ENCODE measurements at places on chromosomes 1 and 21.

DNA sequence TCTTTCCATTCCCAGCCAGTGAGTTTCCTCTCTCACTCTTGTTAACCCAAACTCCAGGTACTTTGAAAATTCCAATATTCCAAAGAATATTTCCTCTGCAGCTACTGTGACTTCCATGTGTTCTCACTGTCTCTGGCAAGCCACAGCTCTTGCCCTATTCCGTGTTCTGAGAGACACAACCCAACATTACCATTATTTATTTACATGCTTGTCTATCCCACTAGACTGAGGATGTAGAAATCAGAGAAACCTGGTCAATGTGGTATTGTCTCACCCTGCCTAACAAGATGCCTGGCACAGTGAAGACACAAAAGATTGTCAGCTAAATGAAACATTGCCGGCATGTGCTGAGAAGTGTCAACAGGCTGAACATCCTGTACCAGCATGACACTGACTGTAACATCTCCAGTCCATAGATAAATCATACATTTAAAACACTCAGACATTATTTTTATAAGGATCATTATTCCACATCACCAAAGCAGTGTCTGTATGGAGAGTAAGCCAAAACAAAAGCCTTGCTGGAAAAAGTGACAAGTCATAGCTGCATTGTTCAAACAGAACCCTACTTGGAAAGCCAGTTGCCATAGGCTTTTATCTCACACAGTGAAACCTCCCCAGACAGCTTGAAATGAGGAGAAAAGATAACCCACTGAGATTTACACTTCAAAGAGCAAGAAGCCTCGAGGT is 72.3 kb downstream of the SIPA1L2 start:
- DNase-seq, result peak; percentile 21

- DNase-seq, result no peak
Measured at GRCh38 chr1:220164116-220164515, 70.2 kb downstream of the IARS2 start.

DNA sequence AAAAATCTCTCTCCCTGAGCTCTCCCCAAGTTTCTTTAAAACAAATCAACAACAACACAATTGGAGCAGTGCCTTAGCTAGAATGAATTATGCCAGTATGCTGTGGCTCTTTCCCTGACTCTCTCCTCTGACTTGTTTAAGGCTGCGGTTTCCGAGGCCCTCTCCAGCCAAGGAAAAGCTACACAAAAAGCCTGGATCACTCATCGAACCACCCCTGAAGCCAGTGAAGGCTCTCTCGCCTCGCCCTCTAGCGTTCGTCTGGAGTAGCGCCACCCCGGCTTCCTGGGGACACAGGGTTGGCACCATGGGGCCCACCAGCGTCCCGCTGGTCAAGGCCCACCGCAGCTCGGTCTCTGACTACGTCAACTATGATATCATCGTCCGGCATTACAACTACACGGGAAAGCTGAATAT is 1.9 kb downstream of the S1PR1 start:
- peak; percentile 91 for DNase-seq

DNA sequence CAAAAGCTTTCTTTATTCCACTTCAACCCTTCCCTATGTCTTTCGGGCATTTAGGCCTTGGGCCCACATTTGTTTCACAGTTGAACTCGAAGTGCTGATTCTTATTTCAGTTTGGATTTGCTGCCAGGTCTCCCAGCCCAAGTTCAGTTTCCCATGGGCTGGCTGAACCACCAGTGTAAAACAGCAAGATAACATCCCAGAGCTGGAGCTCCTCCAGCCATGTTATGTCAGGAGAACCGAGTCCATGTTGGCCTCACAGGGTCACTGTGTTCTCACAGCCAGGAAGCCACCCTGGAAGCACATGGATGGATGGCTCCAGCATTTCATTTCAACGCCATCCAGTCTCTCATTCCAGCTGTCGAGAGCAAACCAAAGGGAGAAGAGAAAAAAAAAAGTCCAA is 45.2 kb upstream of the RXRG start:
- DNase-seq, result no peak

DNA sequence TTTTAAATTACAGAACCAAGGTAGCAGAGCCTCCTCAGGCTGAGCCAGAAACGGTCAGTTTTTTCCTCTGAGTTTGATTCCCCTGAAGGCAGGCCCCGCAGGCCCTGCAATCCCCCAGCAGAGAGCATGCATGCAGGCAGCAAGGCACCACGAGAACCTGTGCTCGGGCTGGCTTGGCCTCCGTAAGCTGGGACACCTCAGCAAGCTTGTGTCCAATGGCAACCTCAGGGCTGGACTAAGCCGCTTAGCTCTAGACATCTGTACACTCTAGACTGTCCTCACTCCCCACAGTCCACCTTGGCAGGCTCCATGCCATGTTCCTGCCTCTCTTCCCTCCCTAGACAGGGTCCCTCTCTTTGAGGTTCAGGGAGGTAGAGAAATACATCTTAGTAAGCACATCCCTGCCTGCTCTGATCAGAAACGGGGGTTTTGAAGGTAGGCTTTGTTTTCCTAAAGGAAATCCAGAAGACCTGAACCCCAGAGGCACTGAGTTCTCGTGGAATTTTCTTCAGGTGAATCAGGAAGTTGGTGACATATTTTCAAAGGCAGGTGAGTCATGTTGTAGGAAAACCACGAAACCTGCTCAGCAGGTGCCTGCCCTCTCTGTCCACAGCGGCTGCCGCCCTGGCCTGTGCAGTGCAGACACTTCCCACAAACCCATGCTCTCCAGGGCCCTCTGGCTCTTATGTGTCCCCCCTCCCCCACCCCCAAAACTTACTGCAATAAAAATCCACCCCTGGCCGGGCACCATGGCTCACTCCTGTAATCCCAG is 7.0 kb downstream of the TMEM63A start:
- no peak for DNase-seq

- DNase-seq, result peak; percentile 81
Measured at GRCh38 chr1:203028784-203029553, 2.7 kb downstream of the PPFIA4 start.

GRCh38 chr1:227191607-227192006 is 126.7 kb downstream of the CDC42BPA start:
- DNase-seq, result no peak

GRCh38 chr1:209569455-209570207 is 13.9 kb upstream of the CAMK1G start:
- peak; percentile 74 for DNase-seq

GRCh38 chr21:46606427-46606813 is 1.5 kb upstream of the S100B start:
- no peak for DNase-seq

GRCh38 chr1:167489571-167490340 is 28.6 kb downstream of the CD247 start:
- no peak for DNase-seq

DNA sequence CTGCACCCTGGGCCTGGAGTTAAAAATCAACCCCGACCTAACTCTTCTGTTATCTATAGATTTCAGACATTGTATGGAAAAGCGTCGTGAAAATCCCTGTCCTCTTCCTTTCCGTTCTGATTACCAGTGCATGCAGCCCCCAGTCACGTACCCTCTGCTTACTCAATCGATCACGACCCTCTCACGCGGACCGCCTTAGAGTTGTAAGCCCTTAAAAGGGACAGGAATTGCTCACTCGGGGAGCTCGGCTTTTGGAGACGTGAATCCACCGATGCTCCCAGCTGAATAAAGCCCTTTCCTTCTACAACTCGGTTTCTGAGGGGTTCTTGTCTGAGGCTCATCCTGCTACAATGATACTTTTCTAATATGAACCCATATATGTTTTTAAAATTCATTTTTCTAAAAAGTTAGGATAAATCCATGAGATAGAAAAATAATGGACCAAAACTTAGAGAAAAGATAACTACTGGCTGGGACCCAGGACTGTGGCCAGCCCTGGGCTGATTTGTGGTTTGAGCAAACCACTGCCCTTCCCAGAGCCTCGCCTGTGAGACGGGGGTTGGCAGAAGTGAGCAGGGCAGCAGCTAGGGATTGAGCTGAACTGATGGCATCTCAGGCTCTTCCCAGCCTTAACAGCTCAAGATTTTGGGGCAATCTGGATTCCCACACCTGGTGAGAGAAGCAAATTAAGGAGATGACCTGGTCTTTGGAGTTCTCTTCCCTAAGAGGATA is 5.0 kb downstream of the UQCRHL start:
- no peak for DNase-seq

- no peak for DNase-seq
Measured at GRCh38 chr1:61561666-61562065, 163.3 kb downstream of the TM2D1 start.

DNA sequence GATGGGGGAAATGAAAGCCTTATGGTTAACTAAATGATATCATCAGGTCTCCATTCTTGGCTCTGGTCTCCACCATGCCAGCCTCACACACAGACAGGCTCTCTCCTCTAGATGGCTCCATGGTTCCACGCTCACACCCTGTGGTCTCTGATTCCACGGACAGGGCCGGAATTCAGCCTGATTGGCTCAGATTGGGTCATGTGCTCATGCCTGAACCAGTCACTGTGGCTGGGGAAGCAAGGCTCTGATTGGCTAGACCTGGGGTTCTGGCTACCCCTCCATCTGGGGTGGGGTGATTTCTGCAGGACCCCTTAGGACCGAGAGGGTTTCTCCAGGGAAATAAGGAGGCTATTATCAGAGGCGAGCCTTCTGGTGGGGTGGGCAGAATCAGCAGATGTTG is 277.0 kb downstream of the PTPRU start:
- DNase-seq, result no peak

- DNase-seq, result no peak
Measured at GRCh38 chr21:42338729-42339715, 11.8 kb downstream of the TFF2 start.

GRCh38 chr1:210850556-210850955 is 283.4 kb downstream of the KCNH1 start:
- DNase-seq, result no peak

- DNase-seq, result no peak
Measured at GRCh38 chr1:205448540-205449253, 7.1 kb downstream of the BLACAT1 start.

DNA sequence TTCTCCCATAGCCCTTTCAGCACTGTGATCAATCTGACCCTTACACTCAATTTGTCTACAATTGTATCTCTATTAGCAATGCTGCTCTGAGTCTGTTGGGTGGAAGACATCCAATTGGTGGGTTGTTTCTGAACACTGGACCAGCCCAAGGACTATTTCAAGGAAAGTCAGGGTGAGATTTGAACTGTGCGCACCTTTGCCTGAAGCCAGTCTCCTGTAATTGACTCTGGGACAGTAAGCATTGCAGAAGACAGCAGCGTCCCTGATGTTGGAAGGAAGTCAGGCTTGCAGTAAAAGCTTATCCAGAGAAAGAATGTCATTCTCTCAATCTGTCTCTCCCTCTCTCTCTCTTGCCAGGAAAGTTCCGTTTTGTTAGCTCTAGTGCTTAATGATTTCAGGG is 233.9 kb downstream of the KIF26B start:
- DNase-seq, result no peak

DNA sequence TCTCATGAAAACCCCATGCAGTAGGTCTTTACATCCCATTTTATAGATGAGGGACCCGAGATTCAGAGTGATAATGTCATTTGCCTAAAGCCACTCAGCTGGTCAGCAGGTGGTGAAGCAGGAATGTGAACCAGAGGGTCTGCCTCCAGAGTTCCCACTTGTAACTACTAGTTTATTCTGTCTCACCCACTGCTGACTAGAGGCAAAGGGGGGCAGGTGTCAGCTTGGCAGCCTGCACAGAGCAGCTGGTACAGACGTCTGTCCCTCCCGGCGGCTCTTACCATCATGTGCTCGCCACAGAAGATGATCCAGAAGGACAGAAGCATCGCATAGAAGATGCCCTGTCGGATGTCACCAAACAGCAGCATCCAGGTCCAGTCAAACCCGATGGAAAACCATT is 82.4 kb downstream of the WLS start:
- no peak for DNase-seq

- no peak for DNase-seq
Measured at GRCh38 chr1:210366767-210367166, 38.1 kb downstream of the HHAT start.

- no peak for DNase-seq
Measured at GRCh38 chr1:43334453-43335205, 3.0 kb upstream of the MPL start.

GRCh38 chr1:67571406-67571805 is 113.6 kb upstream of the GADD45A start:
- DNase-seq, result no peak

- no peak for DNase-seq
Measured at GRCh38 chr1:35253941-35254340, 14.6 kb upstream of the ZMYM4 start.

- DNase-seq, result no peak
Measured at GRCh38 chr1:21620011-21620410, 49.1 kb downstream of the RAP1GAP start.

DNA sequence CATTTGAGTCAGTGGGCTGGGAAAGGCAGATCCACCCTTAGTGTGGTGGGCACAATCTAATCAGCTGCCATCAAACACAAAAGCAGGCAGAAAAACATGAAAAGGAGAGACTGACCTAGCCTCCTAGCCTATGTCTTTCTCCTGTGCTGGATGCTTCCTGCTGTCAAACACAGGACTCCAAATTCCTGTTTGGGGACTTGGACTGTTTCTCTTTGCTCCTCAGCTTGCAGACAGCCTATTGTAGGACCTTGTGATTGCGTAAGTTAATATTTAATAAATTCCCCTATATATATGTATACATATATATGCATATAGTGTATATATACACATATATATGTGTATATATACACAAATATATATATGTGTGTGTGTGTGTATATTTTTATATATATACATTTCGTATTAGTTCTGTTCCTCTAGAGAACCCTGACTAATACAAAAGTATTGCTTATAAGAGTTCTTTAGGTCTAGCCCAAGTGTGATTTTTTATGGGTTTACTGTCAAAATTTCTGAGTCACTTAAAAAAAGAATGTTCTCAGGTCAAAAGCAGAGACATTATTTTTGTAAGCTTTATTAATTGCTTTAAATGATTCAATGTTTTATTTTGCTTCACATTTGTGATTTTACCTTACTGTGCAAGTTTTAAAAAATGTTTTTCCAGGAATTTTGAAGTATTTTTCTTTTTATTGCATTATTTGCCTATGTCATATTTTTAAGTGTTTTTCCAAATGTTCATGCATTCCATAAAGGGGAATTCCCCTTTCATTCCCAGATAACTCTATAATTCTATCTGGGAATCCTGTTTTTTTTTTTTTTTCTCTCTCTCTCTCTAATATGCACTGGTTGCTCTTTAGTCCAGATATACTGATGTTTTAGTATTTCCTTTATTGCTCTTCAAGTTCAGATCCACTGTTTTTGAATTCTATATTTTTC is 92.1 kb upstream of the ADAMTS5 start:
- no peak for DNase-seq

GRCh38 chr1:20470194-20470593 is 15.8 kb downstream of the CAMK2N1 start:
- no peak for DNase-seq
